Thyroid gland (tissue), 4 donors: ENCODE measurements at places on chromosomes 1 and 21.

DNA sequence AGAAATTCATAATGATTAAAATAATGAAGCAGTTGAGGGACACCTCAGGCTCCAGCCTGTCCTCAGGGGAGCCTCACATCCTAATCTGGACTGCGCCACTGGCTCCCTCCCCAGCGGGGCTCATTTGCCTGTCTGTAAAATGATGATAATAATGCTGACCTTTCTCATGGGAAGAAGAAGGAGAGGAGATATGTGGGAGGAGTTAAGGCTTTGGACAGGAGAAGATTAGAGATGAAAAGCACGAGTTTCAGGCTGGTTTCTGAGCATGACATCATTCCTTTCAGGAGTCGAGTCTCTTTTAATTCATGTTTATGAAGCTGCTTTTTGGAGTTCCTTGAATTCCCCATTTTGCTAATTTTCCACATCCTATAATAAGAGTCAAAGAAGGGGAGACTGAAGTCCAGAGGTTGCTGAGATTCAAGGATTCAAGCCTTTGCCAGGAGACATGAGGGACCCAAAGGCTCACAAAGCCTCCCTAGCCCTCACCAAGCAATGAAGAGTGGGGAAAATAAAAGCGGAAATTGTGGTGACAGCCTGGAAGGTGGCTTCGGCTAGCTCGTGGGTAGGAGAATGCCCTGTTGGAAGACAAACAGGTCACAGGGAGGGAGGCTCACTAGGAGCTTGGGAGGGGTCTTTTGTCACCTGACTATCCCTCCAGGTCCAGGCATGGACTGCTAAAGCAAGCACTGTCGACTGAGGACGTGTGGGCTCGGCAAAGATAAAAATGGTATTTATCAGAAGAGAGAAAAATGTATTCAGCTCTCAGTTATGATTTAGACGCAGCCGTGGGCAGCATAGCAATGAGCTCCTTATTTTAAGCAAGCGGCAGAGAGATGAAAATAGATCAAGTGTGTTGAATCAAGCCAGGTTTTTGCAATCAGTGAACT is 27.5 kb upstream of the STMN1 start:
- H3K4me3 ChIP-seq = no peak overlapping the region
- H3K4me1 ChIP-seq = no peaks in the 10 kb centered on the region
- H3K27me3 ChIP-seq = no peaks in the 10 kb centered on the region
- DNase-seq = no peak
- H3K27ac ChIP-seq = no peak overlapping the region

DNA sequence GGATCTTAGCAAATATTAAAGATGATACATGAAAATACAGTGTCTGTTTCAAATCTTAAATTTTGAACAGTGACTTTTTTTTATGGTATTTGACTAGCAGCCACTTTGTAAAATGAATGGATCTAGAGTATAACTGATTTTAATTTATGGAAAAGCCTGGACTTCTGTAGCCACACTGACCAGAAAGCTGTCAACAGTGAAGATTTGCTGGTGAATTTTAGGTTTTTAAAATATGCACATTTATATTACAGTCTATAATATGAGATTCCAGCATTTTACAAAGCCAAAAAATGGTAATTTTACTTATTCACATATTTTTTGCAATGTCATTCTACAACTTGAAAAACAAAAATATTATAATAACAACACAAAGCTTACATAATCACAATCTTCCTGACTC is 131.8 kb downstream of the NEGR1 start:
- H3K4me1 ChIP-seq = no peaks in the 10 kb centered on the region
- no peaks in the 10 kb centered on the region for H3K27me3 ChIP-seq
- no peaks in the 10 kb centered on the region for H3K36me3 ChIP-seq
- no peak overlapping the region for H3K27ac ChIP-seq
- no peak for DNase-seq

GRCh38 chr1:202160377-202160940 is at the start of gene PTPN7:
TSS of gene PTPN7 (minus strand) at chr1:202160602. CDS start at chr1:202159402, 1,200 bp downstream.
- H3K27me3 ChIP-seq = no peaks in the 10 kb centered on the region
- no peaks in the 10 kb centered on the region for H3K36me3 ChIP-seq
- no peak for DNase-seq
- no peak within 1 kb of the TSS for H3K4me3 ChIP-seq
- H3K27ac ChIP-seq = no peak within 1 kb of the TSS

GRCh38 chr1:46675549-46676314 is 4.1 kb downstream of the TEX38 start:
- no peaks in the 10 kb centered on the region for H3K4me1 ChIP-seq
- H3K4me3 ChIP-seq = no peak overlapping the region
- H3K36me3 ChIP-seq = peaks cover 18% of the 10 kb centered on the region

- H3K36me3 ChIP-seq = no peaks in the 10 kb centered on the region
- H3K27me3 ChIP-seq = no peaks in the 10 kb centered on the region
- no peak overlapping the region for H3K4me3 ChIP-seq
- no peaks in the 10 kb centered on the region for H3K4me1 ChIP-seq
- DNase-seq = no peak
- no peak overlapping the region for H3K27ac ChIP-seq
Observed at GRCh38 chr1:43844114-43844513, 89.5 kb upstream of the ARTN start.

DNA sequence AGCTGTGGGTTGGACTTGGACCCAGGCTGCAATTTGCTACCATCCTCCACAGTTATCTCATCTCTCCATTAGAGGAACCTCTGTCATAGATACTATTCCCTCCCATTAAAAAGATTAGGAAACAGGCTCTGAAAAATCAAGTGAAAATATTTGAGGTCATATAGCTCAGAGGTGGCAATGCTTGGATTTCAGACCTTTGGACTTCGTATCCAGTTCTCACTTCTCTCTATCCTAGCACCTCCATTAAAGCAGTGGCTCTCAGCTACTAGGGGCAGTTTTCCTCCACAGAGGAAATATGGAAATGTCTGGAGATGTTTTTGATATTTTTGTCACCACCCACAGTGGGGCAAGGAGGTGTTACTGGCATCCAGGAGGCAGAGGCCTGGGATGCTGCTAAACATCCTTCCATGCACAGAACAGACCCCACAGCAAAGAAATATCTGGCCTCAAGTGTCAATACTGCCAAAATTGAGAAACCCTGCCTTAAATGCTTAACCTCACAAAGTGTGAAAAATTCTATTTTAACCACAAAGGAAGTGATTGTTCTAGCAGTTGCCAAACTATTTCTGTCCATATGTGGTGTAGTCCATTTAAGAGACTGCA is 54.1 kb downstream of the C8A start:
- H3K4me1 ChIP-seq = no peaks in the 10 kb centered on the region
- H3K36me3 ChIP-seq = no peaks in the 10 kb centered on the region
- H3K4me3 ChIP-seq = no peak overlapping the region
- no peaks in the 10 kb centered on the region for H3K27me3 ChIP-seq
- H3K27ac ChIP-seq = no peak overlapping the region
- no peak for DNase-seq

DNA sequence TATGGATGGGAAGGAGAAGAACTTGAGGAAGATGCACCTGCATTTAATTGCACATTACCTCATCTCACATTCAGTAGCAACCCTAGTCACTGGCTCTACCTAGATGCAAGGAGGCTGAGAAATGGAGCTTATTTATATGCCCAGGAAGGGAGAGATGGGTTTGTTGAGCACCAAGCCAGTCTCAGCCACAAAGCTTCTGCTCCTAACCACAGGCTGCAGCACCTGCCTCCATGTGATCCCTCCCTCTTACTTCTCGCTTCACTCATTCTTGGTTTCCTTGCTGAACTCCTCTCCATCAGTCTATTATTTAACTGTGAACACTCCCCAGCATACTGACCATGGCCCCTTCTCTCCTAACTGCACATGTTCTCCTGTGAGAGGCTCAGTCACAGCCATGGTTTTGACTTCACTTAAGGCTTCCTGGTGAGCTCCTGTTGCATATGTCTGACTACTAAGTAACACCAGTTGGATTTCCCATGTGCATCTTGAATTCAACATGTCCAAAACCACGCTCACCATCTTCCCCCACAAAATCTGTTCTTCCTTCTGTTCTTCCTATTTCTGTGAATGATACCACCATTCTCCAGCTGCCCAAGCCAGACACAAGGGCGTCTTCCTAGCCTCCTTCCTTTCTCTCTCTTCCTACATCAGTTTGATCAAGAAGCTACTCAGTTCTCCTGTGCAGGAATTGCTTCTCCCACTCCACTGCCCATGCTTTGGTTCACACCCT is 139.8 kb downstream of the AK5 start:
- no peaks in the 10 kb centered on the region for H3K36me3 ChIP-seq
- H3K27ac ChIP-seq = no peak overlapping the region
- no peaks in the 10 kb centered on the region for H3K4me1 ChIP-seq

- H3K27me3 ChIP-seq = no peaks in the 10 kb centered on the region
- H3K36me3 ChIP-seq = no peaks in the 10 kb centered on the region
- H3K27ac ChIP-seq = no peak overlapping the region
- peaks cover 28% of the 10 kb centered on the region for H3K4me1 ChIP-seq
- no peak for DNase-seq
Observed at GRCh38 chr1:91619881-91620280, 119.2 kb downstream of the CDC7 start.

DNA sequence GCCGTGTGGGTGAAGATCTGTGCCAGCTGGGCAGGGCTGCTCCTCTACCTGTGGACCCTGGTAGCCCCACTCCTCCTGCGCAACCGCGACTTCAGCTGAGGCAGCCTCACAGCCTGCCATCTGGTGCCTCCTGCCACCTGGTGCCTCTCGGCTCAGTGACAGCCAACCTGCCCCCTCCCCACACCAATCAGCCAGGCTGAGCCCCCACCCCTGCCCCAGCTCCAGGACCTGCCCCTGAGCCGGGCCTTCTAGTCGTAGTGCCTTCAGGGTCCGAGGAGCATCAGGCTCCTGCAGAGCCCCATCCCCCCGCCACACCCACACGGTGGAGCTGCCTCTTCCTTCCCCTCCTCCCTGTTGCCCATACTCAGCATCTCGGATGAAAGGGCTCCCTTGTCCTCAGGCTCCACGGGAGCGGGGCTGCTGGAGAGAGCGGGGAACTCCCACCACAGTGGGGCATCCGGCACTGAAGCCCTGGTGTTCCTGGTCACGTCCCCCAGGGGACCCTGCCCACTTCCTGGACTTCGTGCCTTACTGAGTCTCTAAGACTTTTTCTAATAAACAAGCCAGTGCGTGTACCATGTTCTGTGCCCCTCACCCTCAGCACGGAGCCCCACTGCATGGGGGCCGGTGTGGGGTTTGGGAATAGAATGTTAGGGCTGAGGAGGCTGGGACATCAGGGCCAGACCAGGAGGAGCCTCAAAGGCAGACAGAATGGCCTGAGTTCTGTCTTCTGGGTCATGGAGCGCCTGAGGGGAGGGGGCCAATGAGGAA is 21.3 kb downstream of the SERINC2 start:
- no peak overlapping the region for H3K27ac ChIP-seq
- no peaks in the 10 kb centered on the region for H3K4me1 ChIP-seq
- DNase-seq = no peak
- H3K4me3 ChIP-seq = no peak overlapping the region
- no peaks in the 10 kb centered on the region for H3K27me3 ChIP-seq
- H3K36me3 ChIP-seq = no peaks in the 10 kb centered on the region

DNA sequence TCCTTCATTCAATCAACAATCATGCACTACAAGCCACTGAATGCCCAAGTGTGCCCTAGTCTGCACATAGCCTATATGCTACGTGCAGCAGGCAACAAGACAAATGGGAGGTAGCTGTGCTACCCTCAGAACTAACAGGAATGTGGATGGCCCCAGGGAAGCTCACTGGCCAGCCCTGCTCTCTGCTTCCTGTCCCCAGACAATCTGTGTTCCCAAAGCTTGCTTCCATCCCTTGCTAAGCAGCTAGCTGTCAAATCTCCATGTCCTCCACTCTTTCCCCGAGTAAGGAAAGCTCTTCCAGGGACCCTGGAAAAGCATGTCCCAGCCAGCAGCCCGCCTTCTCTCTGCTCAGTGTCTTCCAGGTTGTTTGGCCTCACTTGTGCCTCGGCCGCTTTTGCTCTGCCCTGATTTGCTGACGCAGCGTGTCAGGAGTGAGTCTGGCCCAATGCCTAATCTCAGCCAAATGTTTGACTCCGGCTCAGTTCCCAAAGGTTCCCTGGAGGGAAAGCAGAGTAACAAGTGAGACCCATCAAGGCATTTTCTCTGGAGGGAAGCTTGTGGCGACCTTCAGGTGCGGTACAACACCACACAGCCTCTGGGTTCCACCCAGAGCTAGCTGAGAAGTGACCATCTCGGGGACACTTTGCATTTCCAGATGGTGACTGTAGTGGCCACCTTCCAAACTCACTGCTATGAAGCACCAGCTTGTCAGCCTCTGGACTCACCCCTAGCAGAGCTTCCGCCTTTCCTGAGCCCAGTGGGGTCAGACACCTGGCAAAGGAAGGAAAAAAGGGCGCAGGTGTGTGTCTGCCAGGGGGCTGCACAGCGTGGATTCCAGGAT is 243.4 kb downstream of the RHOU start:
- H3K4me3 ChIP-seq = no peak overlapping the region
- H3K27me3 ChIP-seq = no peaks in the 10 kb centered on the region
- peaks cover 16% of the 10 kb centered on the region for H3K4me1 ChIP-seq

DNA sequence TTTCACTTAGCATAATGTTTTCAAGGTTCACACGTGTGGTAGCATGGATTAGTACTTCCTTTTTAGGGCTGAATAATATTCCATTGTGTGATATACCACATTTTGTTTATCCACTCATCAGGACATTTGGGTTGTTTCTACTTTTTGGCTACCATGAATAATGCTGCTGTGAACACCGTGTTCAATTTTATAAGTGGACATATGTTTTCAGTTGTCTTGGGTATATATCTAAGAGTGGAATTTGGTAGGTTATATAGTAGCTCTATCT is 3.8 kb downstream of the IL22RA1 start:
- H3K27me3 ChIP-seq = no peaks in the 10 kb centered on the region
- no peak overlapping the region for H3K27ac ChIP-seq
- peaks cover 19% of the 10 kb centered on the region for H3K4me1 ChIP-seq
- DNase-seq = no peak
- no peak overlapping the region for H3K4me3 ChIP-seq

DNA sequence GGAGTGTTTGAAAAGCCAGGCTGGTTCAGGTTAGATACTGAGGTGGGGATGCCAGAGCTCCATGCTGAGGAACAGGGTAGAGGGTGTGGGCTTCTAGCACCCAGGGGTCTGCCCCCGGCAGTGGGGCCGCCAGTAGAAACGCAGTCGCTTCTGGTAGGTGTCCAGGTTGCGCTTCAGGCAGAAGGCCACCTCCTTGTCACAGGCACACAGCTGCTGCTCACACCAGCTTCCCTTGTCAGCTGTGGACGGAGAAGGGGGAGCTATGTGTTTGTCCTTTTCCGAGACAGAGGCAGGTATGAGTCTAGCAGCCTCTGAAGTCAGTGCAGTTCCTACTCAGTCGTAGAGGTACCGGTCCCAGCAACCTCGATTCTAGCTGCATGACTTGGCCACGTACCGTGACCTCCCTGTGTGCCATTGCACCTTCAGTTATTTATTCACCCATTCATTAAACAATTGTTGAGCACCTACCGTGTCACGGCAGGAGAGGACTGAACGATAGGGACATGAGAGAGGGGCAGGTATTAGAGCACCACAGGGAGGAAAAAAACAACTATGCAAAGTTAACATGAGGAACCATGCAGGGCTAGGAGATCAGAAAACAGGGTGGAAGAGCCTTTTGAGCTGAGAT is 5.2 kb downstream of the PLA2G2D start:
- DNase-seq = no peak
- no peaks in the 10 kb centered on the region for H3K4me1 ChIP-seq
- H3K4me3 ChIP-seq = no peak overlapping the region
